Breast epithelium (tissue), 4 donors: ENCODE measurements at places on chromosomes 13 and 19. TPM values are rescaled to one million over a fixed set of nuclear protein-coding genes. Genes with fewer than 3 reads are reported as not detected.

- no peak for DNase-seq
Observed at GRCh38 chr19:6374711-6375410, 872 bp downstream of the PSPN start.

DNA sequence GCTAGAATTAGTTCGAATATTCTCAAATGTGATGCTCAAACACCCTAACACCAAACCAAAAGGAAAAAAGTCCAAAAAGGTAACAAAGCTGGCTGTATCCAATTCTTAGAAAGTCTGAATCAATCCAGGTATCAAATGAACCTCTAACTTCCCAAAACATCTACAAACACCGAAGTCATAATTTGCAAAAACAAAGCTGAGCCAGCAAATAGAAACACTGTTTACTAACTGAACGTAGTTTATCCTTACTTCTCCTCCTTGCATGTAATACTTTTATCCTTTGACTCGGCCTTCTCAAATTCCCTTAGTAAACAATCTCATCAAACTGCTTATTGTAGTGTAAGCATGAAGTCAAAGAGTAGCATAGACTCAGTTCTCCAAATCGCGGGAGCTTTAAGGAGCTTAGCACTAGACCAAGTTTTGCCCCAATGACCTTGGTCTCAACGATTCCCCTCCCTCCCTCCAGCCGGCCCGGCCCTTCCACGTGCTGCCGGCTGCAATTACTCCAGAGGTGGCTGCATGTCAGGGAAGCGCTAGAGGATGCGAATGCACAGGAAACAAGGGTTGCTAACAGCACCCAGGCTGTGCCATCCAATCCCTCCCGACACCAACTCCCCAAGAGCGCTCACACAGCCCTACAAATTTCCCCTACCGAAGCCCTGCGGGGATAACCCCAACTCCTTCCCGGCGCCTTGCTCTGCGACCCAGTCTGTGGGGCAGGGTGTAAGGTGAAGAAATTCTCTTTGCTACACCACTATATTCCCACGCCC, 693 bp downstream of the XPO4 start:
- DNase-seq: no peak

DNA sequence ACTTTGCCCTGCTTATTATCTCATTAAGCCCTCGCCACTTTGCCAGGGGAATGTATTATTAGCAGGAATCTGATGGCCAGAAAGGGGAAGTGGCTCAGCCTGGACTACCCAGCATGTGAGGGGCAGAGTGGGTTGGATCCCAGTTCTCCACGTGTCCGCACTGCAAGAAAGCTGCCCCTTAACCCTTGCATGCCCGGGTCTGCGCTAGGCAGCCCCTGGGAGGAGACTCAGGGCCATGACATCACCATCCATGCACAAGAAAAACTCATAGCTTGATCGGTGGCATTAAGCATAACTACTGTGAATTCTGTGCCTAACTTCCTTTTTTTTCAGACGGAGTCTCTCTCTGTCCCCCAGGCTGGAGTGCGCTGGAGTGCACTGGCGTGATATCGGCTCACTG, 8.9 kb downstream of the CACNG8 start:
- no peak for DNase-seq

GRCh38 chr13:29922896-29923295, 72.5 kb upstream of the UBL3 start:
- DNase-seq: no peak

Gene FAM124A
- total RNA-seq: 6.1 TPM

GRCh38 chr13:99383946-99384345, 76.7 kb upstream of the GPR183 start:
- DNase-seq: no peak

Gene CLIP3
- 7.5 TPM for total RNA-seq

- DNase-seq: no peak
Observed at GRCh38 chr13:72851678-72852014, 69.7 kb downstream of the PIBF1 start.

DNA sequence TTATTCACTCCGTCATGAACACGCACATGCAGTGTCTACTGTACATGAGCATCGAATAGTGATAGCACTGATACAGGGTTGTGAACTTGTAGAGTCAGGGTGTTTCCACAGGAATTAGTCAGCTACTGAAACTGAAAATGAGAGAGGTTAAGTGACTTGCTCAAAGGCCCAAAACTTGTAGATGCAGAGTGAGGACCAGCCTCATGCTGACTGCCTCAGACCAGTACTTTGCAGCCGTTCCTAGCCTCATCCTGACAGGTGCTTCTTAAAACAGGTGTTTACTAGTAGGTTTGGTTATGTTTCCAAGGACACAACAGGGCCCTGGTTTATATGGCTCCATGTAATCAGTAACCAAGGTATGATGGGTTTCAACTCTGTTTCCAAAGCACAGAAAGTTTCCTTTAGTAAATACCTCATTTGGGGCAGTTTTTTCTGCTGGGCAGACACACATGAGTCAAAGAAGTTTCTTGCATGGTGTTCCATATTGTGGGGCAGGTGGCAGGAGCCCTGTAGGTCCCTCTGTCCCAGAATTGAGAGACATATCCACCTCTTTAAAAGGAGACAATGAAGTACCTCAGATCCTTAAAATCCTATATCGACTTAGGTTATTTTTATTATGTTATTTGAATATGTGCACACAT, 16.0 kb downstream of the FGF9 start:
- DNase-seq: no peak

GRCh38 chr13:34044041-34044440, 226.1 kb downstream of the RFC3 start:
- peak; percentile 55 for DNase-seq

GRCh38 chr19:18501832-18502231, 20.0 kb downstream of the ELL start:
- DNase-seq: no peak

Gene POLR2I
- total RNA-seq: 58.2 TPM

Gene CACNG7
- not detected for total RNA-seq

DNA sequence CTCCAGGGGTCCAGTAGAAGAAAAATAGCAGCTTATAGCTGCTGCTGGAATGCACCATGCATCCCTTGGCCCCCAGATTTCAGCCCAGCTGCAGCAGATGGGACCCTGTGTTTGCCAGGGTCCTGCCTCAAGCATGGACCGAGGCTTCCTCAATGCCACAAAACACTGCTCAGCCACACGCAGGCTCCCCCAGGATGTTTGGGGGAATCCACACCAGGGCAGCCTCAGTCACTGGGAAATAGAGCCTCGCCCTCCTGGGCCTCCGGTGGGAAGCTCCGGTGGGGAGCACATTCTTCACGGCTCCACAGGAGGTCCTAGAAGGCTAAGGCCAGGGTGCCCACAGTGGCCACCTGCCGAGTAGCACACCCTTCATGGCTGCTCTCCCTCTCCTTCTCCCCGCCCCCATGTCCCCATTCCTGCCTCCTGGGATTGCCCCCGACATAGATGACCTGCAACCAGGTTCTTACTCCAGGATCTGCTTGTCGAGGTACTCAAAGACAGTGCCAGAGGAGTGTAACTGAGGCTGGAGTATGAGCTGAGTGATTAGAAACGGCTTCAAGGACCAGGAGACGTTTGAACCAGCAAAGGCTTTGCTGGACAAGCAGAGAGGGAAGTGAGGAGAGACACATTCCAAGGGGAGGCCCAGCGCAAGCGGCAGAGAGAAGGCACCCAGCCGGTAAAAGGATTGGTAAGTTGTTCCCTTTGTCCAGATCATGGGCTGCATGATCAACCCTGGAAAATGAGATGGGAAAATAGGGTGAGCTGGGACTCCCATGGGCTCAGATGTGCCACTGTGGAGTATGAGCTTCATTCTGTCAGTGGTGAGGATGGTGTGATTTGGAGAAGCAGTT, 110.7 kb upstream of the UQCRFS1 start:
- no peak for DNase-seq

- DNase-seq: no peak
Observed at GRCh38 chr19:52943134-52943883, 19.4 kb downstream of the ZNF816 start.

DNA sequence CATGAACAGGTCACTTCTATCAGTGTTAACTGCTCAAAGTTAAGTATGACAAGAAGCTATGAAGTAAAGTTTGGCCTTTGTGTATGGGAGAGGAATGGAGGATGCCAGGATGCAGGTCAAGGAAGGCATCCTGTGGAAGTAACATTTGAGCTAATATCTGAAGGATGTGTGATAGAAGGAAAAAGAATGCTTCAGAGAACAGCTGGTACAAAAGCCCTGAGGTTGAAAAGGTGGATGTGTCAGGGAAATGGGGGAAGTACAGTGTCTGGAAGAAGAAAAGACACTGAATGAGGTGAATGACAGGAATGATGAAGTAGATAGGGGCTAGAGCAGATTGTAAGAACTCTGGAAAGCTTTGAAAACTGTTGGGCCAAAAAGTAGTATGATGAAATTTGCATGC, 67.1 kb downstream of the ZNF91 start:
- DNase-seq: no peak

GRCh38 chr13:105527127-105527526, 1008.3 kb downstream of the EFNB2 start:
- no peak for DNase-seq

DNA sequence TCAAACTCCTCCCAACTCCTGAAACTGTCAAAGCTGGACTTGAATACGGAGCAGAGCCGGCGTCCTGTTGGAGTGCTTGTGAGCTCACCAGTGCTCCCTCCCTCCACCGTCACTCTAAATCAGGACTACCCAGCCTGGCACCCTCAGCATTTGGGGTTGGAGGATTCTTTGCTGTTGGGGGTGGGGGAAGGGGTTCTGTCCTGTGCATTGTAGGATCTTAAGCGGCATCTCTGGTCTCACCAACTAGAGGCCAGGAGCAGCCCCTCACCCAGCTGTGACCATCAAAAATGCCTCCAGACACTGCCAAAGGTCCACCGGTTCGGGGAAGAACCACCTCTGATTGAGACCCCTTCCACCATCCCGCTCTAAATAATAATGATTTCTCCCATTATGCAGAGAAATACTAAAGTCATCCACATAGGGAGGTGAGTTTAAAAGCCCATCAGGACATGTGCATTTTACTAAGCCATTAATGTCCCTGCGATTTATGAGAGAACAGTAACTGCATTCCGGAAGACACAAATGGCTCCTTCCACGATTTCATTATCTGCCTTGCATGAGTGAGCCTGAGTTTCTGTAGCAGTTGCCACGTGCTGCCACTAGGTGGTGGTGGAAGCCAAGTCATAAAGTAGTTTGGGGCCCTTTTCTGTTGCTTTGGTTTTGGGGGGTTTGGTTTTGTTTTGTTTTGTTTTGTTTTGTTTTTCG, 16.1 kb upstream of the USP29 start:
- DNase-seq: no peak

GRCh38 chr13:96090240-96091101, 564 bp downstream of the HS6ST3 start:
- no peak for DNase-seq

DNA sequence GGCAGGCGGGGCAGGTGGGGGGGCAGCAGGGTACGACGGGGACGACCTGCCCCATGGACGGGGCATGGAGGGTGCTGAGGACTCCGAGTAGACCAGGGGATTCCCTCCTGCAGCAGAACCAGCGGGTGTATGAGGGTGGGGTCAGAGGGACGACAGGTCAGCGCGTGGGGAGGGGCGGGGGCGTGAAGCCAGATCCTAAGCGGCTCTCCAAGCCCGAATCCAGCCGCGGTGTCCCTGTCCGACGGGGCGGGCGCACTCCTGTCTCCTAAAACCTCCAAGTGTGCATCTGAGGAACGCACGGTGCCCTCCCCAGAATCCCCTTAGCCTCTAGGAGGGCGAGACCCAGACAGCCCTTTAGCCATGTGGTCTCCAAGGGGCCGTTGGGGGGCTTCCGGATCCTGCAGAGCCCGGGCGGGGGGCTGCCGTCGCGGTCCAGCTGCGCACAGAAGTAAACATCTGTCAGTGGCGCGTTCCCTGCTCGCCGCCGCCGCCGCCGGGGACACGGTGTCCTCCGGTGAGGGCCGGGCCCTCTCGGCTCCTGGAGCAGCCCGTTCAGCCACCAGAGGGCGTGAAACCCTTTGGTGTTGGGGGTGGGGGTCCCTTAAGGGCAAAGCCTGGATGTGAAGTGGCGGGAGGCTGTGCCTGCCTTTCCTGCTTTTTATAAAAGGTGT, 730 bp downstream of the NRTN start:
- DNase-seq: peak; percentile 73

Gene FFAR2
- not detected for total RNA-seq

DNA sequence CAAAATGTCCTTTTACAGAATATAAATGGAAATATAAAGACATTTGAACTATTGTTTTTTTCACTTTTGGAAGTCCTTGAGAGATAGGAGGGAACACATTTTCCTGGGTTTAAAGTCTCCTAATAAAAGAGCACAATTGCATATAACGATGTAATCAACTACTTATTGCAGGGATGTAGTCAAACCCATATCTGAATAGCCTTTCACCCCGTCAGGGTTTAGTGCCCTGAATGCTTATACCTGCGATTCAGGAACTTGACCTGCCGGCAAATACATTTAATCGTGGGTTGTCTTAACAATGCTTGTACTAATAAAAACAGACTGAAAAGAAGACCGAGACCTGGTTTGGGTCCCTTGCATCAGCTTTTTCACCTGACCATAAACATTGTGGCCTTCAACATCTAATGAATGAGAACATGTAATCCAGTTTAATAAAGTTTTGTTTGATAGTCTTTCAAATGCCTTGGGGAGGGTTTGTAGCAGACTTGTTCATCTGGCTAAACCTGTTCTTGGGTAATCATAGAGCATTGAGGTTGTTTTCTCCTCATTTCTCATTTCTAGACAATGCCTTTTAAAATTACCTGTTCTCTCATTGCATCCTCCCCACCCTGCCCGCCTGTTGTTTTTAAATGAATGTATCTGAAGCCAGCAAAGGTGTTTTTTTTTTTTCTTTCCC, 7.0 kb downstream of the KLF5 start:
- no peak for DNase-seq

DNA sequence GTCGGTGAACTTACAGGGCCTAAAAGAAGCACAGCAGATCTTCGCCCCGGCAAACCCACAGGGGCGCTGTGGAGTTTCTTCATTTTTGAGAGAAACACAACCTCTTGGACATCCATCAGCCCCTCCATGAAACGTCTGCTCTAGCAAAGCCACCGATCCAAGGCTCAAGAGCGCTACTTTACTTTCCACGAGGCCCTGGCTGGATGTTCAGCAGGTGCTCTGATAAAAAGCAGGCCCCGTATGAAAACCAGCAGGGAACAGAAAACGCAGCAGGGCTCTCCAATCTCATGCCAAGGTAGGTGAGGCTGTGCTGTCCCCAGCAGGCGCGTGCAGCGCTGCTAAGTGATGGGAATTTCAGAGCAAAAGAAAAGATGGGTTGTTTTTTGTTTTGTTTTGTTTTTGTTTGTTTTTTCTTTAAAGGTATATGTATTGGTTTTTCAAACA, 86.7 kb downstream of the IRS2 start:
- no peak for DNase-seq
